ENCODE measurements at places on chromosomes 1 and 21. TPM values are rescaled to one million over a fixed set of nuclear protein-coding genes. Genes with fewer than 3 reads are reported as not detected.

DNA sequence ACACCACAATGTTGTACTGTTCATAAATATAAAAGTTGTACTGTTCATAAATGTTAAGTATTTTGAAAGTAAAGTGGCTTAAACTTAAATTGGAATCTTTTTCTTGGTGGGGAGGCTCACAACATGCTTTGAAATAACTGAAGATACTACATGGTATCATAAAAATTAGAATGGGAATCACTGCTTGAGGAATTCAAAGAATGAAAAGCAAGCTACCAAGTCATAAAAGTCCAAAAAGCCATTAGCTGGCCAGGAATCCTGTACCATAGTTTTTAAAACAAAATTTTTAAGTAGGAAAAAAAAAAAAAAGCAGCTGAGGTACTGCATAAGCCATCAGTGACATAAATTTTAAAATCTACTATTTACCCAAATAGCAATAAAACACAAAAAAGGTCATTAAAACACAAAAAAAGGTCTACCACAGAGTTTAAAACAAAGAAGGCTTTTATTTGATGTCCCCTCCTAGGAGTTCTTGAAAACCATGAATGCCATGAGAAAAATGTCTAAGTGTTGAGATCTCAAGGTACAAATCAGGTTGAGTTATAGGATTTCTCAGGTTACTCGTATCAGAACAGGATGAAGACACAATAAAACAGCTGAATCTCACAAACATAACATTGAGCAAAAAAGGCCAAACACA lies 8.6 kb downstream of the ZZZ3 start:
- no peak for DNase-seq

DNA sequence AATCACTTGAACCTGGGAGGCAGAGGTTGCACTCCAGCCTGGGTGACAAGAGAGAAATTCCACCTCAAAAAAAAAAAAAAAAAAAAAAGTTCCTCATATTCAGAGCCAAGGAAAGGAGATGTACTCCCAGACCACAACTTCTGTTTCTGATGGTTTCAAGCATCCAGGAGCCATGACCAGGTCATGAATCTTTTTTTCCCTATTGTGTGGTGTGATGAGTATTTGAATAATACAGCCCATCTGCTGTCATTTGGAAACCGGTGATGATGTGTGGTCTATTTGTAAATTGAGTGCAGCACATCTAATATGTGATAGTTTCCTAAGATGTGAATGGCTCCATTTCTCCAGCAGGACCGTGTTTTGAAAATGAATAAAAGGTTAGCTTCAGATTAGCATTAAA lies 18.6 kb downstream of the PIK3CD start:
- DNase-seq, result no peak

GRCh38 chr21:32930673-32931072 lies 95.1 kb upstream of the OLIG2 start:
- no peak for DNase-seq

DNA sequence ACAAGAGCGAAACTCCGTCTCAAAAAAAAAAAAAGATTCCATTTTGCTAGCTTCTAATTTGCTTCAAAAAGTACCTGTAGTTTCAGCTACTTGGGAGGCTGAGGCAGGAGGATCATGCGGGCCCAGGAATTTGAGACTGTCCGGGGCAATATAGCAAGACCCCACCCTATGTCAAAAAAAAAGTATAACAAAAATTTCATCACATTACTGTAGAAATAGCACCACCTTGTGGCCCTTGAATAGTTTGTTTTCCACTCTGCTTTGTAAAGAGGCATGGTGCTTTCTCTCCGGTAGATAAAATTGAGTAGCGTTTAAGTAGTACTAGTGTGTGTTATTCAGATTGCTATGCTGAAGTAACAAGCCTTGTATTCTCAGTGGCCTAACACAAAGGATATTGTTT lies 18.2 kb upstream of the MSTO1 start:
- DNase-seq, result no peak

DNA sequence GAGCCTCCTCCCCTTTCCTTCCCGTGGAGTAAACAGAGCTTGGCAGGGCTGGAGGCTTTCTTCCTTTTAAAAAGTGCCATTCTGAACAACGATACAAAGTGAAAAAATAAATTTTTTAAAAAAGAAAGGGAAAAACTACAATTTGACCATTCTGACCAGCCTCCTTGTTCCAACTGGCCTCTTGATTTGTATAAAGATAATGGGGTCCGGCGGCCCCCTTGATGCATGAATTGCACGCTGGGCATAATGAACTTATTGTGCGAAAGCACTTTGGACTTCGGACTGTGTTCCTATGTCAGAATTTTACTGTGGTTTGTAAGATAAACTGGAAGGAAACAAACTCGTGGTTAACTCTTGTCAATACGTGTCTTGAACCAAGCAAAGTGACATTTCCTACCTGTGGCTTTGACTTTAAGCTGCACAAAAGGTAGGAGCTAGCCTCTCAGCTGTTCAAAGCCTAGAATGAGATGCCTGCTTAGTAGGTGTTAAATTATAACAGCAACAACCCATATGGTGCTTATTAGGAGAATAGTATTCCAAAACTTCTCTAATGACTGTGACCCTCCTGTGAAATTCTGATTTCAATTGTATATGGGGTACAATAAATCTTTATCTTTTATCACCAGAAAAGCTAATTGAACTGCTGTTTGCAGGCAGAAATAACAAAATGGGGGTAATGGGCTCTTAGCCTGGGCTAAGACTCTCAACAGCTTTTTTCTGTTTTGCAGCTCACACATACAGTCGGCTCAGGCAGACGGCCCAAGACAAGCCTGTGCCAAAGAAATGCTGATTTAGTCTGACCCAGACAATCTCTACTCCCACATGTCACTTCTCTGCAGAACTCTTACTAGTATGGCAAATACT lies 9.3 kb downstream of the IRF2BP2 start:
- DNase-seq, result no peak

GRCh38 chr1:240706150-240706935 lies 94.4 kb upstream of the GREM2 start:
- DNase-seq, result no peak

GRCh38 chr1:33943978-33944377 lies 80.1 kb downstream of the HMGB4 start:
- no peak for DNase-seq

DNA sequence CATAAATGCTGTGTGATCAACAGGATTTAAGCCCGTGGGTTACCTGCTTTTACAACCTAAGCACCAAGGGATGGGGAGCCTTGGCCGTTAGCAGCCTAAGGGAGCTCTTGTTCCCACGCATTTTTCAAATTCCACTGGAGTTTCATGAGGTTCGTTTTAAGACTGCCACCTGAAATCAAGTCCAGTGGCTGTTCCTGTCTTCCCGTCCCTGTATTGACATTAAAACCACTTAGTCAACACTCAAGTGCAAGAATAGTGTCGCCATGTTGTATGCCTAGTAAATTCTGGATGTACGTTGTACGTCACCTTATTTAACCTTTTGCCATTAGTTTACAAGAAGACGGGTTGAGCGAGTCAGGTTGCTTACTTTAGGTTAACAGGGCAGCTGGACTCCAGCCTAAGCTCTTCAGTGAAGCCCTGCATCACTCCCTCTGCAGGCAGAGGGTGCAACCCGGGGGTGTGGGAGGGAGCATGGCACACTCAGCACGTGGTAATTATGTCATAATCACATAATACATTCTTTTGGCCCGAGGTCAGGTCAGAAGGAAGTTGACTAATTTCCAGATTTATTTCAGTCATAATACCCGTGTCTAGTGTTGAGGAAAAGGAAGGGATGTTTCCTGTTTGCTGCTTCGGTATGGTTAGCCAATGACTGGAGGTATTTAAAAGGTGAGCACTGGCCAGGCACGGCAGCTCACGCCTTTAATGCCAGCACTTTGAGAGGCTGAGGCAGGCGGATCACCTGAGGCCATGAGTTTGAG lies 42.5 kb downstream of the CNST start:
- peak; percentile 78 for DNase-seq

Gene LHX8
- not detected for total RNA-seq

Gene FMN2
- 2.2 TPM for total RNA-seq

Gene REG4
- total RNA-seq, result 21.7 TPM

Gene KCNK2
- total RNA-seq, result 2.4 TPM

Gene DNAH14
- 24.6 TPM for total RNA-seq

Gene MPL
- 0.43 TPM for total RNA-seq

All from pancreas (tissue), 10 donors.